Hypothalamus (tissue), 51 donors: ENCODE measurements at places on chromosomes 2 and 18.

DNA sequence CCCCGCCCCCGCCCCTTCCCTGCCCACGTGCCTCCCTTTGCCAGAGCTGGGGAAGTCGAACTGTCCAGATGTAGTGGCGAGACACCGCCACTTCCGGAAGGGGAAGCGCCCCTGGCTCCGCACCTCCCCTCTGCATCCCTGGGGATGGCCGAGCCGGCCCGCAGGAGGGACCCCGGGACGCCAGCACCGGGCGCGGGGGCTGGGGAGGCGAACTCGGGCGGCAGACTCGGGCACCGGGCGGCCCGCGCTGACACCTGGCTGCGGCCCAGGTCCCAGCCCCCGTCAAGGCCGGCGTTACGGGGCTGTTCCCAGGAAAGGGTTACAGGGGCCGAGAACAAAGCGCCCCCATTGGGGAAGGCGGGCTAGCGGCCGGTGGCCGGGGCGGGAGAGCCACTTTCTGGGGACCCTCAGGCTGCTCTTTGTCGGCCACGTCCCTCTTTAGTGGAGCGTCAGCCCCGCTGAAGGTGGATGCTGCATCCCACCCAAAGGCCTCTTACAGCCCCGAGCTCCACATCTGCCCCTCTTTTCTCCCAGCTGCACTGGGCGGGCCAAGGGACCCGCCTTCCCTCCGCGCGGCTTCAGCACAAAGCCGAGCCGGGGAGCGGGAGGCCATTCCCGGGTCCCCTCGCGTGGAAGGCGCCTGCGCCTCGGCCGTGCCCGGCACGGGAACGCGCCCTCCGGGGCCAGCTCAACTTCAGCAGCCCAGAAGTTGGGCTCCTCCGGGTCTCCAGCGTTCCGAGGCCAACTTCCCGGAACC, 1.3 kb downstream of the SDC1 start:
- no peak for DNase-seq

DNA sequence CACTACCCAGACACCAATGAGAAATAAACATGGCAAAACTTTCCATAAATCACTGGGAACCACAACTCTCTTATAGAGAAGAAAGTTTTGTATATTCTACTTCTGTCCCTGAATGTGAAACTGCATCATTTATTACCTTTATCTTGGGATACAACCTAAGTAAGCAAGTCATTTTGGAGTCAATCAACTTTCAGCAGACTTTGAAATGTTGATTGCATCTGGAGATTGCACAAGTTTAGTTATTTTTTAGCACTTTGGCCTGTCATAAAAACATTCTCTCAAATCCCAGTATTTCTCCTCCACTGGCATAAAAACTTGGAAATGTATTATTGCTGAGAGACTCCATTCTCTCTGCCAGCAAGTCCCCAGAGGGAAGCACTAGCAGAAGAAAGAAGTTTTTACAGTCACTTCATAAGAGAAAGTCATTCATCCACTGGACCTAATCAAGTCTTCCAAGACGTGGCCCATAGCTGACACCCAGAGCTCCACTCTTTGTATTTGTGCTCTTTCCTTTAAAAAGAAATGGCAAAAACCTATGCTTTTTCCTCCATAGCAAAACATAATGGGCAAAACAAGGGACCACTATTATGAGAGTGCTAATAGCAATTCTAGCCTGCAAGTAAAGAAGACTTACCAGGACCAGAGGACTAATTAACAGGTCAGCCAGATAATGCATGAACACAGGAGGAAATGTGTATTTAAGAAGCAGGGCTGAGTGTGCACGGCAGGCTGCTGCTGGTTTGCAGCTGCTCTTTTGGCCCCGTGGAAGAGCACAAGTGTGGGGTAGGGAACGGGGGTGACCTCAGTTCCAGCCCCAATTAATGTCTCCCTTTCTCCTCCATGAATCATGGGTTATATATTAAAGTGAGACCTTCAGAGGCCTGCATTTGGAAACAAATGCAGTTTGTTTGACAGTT, 171.5 kb downstream of the INO80D start:
- DNase-seq = no peak

GRCh38 chr2:96264656-96265348, 995 bp downstream of the TMEM127 start:
- no peak for DNase-seq

GRCh38 chr2:69223759-69224511, 163.1 kb downstream of the GFPT1 start:
- no peak for DNase-seq

- DNase-seq = no peak
Measured at GRCh38 chr2:145166731-145167302, 646.9 kb upstream of the ZEB2 start.

DNA sequence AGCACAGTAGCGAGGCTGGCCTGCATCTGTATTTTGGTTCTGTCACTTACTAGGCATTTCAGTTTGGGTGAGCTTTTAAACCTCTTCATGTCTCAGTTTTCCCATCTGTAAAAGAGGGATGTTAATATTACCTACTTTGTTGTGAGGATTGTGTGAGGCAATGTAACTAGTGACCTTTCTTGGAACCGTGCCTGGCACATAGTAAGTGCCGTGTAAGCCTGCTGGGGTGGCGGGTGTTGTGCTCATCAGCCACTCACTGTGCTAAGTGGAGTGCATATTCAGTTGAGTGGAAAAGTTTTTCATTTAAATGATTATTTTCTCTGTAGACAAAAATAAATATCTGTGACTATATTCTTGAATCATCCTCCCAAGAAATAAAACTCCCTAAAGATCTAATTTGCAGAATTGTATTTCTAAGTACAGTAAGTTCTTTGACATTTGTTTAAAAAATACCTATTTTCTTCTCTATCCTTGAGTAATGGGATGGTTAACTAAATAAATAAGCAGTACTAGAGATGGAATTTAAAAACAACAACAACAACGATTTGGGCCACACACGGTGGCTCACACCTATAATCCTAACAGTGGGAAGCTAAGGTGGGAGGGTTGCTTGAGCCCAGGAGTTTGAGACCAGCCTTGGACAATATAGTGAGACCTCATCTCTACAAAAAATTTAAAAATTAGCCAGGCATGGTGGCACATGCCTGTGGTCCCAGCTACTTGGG, 56.7 kb downstream of the MALT1 start:
- DNase-seq = no peak

DNA sequence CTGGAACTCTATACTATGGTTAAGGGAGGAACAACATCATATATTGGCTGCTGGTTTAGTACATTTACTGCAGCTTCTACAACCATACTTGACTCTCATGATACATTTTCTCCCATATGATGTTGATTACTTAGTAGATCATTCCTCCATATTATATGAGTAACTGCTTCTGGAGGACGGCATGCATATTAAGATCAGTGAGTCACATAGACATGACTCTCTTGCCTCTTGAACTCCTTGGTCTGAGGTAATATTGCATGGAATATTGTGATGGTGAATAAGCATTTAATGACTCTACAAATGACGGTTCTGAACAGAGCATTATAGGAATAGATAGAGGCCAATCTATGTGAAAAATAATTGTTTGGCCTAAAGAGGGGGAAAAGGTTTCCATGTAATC, 418.8 kb upstream of the SPHKAP start:
- DNase-seq = no peak

GRCh38 chr18:49731860-49732311, 81.4 kb downstream of the ACAA2 start:
- DNase-seq = no peak

- no peak for DNase-seq
Measured at GRCh38 chr2:202564226-202564625, 70.5 kb upstream of the FAM117B start.

DNA sequence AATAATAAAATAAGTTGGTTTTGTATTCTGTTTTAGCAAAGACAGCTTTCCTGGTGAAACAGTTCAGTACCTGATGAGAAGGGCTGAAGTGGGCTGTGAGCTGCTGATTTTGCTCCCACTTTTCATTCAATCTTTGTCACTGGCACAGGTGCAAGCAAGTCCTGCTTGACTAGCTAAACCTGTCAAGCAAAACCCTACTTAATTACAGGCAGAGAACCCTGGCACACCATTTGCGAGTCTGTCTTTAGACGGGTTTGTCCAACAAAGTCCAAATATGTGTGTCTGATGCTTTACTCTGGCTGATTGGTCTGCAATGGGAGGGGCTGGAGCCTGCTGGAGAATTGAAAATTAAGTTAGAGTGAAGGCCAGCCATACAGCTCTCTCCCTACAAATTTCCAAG, 267.2 kb downstream of the EPHA4 start:
- DNase-seq = no peak

- no peak for DNase-seq
Measured at GRCh38 chr18:56168049-56168781, 470.2 kb downstream of the TXNL1 start.

DNA sequence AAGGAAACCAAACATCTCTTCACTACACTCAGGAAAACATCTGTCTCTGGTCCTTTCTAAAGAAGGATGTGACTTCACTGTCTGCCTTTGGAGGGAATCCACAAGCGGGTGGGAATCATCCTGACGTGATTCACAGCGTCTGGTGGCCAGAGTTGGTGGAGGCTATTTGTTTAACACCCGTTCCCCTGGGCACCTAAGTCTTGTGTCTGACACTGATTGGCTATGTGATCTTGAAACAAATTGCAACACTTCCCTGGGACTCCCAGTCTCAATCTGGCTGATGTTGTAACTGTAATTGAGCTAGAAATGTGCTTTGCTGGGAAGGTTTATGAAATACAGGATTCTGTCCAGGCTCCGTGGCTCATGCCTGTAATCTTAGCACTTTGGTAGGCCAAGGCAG, 28.8 kb upstream of the SIX3 start:
- DNase-seq = no peak

DNA sequence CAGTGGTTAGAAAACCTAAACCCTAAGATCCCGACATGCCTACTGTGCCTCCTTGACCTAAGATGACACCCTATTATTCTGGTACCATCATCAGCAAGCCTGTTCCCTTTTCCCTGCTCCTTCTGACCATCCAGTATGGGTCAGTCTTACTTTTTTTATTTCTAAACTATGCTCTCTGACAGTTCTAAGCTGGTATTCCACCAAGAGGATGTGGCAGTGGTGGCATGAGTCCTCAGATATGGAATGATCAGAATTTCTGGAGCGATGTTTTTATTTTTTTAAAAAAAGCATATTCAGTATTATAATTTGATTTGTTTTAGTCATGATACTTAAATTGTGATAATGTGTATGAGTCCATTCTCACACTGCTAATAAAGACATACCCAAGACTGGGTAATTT, 145.9 kb upstream of the LHCGR start:
- no peak for DNase-seq

GRCh38 chr2:127100251-127101047, 6.5 kb downstream of the BIN1 start:
- no peak for DNase-seq

- no peak for DNase-seq
Measured at GRCh38 chr2:167581961-167582574, 665.3 kb downstream of the STK39 start.

GRCh38 chr2:74551942-74552913, 1.5 kb downstream of the LOXL3 start:
- no peak for DNase-seq

- DNase-seq = peak; percentile 72
Measured at GRCh38 chr2:27078267-27079194, at the start of gene EMILIN1. TSS of gene EMILIN1 (plus strand) at chr2:27078615. CDS start at chr2:27079066, 451 bp downstream.

GRCh38 chr2:202122163-202122540, 49.1 kb downstream of the KIAA2012 start:
- no peak for DNase-seq

GRCh38 chr2:173962031-173962430, 3.1 kb downstream of the SP3 start:
- DNase-seq = no peak

- DNase-seq = no peak
Measured at GRCh38 chr2:177894546-177894945, 178.0 kb downstream of the PDE11A start.

DNA sequence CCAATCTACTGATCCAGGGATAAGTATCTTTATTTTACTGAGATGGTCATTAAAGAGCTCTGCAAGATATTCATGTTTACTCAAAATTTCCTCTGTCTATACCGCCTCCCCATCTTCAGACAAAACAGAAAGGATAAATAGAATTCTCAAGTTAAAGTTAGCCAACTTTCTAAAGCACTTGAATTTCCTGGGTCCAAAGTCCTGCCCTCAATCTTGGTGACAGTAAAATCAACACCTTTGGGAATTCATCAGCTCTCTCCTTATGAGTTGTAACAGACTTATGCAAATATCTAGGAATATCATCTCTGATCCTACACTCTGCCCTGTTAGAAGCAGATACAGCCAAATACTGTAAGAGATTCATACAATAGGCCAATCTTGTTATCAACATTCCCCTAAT, 122.5 kb upstream of the HAAO start:
- no peak for DNase-seq

GRCh38 chr2:199602271-199602895, 144.6 kb upstream of the SATB2 start:
- no peak for DNase-seq

DNA sequence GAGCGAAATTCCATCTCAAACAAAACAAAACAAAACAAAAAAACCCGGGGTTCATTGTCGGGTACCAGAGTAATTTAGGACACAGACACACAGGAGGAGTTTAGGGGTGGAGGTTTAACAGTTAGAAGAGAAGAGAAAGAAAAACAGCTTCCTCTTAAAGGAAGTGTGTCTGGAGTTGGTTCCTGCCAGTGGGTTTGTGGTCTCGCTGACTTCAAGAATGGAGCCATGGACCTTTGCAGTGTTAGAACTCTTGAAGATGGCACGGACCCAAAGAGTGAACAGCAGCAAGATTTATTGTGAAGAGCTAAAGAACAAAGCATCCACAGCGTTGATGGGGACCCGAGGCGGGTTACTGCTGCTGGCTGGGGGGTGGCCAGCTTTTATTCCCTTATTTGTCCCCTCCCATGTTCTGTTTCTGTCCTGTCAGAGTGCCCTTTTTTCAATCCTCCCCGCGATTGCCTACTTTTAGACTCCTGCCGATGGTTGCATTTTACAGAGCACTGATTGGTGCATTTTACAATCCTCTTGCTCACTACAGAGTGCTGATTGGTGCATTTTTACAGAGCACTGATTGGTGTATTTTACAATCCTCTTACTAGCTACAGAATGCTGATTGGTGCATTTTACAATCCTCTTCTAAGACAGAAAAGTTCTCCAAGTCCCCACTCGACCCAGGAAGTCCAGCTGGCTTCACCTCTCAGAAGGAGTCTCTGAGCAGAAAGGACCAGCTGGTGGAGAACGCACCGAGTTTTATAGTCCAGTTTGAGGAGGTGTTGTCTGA, 28.7 kb upstream of the ATP8B1 start:
- DNase-seq = no peak

DNA sequence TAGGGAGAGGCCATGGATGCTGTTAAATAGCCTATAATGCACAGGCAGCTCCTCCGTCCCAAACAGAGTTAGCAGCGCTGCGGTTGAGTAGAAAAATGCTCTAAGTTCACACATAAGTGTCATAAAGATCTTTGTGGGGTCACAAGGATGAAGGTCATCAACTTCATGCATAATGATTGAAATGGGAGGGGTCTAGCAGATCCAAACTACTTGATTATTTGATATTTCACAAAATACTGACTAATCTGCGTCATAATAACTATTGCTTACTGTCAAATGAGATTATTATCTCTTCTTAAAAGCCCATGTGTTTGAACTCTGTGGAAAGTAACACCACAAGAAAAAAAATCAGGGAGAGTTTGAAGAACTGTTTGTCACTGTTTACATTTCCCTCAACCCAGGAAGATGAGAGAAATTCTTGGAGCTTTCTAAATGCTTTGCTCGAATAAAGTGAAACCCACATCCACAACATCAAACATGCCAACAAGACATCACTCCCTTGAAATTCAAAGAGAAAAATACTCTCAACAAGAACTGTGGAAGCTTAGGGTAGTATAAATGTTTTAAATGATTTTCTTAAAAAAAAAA, 50.5 kb upstream of the CREB1 start:
- DNase-seq = no peak

- DNase-seq = no peak
Measured at GRCh38 chr2:208142240-208142924, 3.6 kb downstream of the CRYGB start.

GRCh38 chr2:62163106-62163831, 32.6 kb upstream of the B3GNT2 start:
- no peak for DNase-seq
